ENCODE measurements at places on chromosomes 3 and 15.

GRCh38 chr3:153180860-153181372 is 18.9 kb downstream of the RAP2B start:
- no peak for DNase-seq

DNA sequence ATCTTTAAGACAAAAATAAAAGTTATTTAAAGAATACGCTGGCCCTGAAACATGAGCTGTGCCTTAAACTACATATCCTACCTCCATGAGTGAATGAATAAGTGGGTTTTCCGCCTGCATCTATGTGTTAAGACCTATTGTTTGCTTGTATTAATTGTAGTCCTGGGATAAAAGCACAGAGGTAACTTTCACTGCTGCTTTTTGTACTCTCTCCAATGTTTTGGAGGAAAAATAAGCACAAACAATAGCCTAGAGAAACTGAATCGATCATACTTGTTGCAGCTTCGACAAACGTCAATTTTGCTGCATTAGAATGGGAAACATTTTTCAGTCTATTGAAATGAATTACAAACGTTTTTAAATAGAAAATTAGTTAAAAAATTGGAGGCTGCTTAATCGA is 1.3 kb upstream of the CTNNB1 start:
- DNase-seq = no peak

GRCh38 chr3:135034291-135034768 is 239.3 kb downstream of the EPHB1 start:
- DNase-seq = no peak

GRCh38 chr3:73448761-73449301 is 175.9 kb downstream of the PDZRN3 start:
- DNase-seq = no peak

GRCh38 chr3:44913868-44914468 is 39.6 kb downstream of the TGM4 start:
- DNase-seq = peak; percentile 72

- DNase-seq = peak; percentile 14
Observed at GRCh38 chr3:95705786-95706418, 1108.5 kb upstream of the EPHA6 start.

DNA sequence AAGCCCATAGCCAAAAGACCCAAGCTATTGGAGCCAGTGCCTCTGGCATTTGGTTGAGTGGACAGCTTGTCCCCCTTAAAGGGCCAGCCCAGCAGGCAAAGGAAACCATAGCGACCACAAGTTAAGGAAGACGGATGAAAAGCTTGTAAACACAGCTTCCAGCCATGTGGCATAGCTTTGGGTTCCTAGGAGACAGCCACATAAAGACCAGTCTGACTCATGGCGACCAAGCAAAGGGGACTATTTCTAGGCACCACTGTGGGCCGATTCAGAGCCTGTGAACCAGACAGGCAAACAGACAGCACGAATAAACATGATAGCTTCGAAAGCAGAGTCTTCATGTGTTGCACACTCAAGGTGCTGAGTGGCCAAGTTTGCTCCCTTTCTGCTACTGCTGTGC is 30.5 kb upstream of the SRGAP3 start:
- no peak for DNase-seq

DNA sequence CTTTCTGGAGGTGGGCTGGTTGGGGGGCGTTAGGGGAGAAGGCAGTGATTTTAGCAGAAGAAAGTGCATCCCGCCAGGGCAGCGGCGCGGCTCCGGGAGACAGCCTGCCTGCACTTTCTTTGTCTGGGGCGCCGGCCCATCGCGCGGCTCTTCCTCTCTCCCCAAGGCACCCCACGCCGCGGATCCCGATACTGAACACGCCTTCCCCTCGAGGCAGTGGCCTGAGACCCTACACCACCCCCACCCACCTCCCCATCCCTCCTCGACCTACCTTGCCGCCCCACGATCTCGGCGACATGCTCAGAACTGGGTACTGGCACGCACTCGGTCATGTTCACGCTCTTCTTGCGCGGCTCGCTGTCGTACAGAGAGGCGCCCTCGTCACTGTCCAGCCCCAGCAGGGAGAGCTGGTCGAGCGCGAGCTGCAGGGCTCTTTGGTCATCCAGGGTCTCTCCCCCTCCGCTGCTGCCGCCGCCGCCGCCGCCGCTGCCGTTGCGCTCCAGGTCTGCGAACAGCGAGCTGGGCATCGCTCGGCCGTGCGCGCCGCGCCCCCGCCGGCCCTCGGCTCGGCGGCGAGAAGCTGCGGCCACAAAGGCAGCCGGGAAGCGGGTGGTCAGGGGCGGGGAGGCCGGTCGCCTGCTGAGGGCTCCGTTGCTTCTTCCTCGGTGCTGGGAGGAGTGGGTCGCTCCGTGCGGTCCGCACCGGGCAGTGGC is 483 bp downstream of the MEX3B start:
- DNase-seq = peak; percentile 50

GRCh38 chr3:30082652-30083051 is 523.7 kb upstream of the TGFBR2 start:
- DNase-seq = no peak

DNA sequence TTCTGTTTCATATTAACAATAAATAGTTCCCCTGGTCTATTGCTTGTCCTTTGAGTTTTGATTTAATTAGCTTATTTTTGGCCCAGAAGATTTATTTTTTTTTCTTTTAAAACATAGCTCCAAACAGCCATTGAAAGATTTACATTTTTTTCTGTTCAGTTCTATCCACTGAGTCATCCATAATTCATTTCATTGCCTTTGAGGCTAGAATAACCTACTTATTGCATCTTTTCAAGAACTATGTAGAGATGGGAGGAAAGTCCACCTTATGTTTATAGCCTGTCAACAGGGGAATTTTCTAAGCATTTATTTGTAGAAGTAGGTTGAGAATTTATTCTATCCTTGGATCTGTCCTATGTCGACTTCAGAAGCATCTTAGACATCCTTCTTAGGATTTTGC is 53.4 kb upstream of the CHD2 start:
- no peak for DNase-seq

DNA sequence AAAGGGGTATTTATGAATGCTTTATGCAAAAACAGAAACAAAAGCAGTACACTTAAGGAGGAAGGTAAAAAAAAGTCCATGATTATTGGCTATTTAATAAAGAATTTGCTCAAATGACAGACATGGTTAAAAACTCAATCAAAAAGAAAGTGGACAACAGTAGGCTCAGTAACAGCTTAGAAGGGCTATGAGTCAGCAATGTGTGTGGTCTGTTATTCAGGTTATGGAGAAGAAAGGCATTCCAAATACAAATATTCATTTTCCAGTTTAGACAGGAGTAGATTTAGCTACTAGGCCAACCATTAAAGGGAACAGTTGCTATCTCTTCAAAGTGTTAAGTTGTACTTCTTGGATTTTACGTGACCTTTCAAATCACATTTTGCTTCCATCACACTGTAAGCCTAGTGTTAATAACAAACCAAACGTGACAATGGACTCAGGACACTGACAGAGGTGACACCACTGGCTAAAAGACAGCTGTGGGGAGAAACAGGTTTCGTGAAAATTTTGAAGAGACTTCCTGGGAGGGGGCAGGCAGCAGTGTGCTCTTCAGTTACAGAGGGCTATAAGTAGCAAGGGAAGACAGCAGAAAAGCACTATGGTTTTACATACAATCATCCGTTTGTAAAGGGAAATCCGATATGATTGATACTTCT is 41.7 kb upstream of the MYO5C start:
- no peak for DNase-seq

GRCh38 chr3:56157693-56158362 is 310.4 kb downstream of the ERC2 start:
- DNase-seq = no peak

DNA sequence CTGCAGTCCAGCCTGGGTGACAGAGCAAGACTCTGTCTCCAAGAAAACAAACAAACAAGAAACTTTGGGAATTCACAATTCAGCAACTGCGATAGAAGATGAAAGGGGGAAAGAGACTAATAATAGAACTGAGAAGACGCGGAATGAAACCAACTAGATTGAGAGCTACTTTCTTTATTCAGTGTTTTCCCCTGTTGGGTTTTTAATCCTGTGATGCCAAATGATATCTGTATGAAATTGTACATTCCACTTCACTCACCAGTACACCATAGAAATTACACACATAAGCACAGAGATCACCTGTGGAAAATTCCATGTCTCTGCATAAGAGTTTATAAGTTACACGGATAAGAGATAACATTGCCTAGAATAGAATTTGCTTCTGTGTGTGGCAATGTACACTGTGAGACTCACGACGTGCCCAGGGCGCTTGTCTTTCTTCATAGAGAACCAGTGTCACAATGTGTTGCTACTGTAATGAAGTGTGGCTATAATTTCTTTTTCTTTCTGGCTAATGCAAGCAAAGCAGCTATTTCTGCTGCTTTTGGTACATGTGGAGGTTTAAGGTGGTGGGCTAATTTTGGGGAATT is 17.7 kb upstream of the CHST2 start:
- no peak for DNase-seq

GRCh38 chr15:34768530-34768929 is 13.7 kb upstream of the GJD2 start:
- DNase-seq = no peak

DNA sequence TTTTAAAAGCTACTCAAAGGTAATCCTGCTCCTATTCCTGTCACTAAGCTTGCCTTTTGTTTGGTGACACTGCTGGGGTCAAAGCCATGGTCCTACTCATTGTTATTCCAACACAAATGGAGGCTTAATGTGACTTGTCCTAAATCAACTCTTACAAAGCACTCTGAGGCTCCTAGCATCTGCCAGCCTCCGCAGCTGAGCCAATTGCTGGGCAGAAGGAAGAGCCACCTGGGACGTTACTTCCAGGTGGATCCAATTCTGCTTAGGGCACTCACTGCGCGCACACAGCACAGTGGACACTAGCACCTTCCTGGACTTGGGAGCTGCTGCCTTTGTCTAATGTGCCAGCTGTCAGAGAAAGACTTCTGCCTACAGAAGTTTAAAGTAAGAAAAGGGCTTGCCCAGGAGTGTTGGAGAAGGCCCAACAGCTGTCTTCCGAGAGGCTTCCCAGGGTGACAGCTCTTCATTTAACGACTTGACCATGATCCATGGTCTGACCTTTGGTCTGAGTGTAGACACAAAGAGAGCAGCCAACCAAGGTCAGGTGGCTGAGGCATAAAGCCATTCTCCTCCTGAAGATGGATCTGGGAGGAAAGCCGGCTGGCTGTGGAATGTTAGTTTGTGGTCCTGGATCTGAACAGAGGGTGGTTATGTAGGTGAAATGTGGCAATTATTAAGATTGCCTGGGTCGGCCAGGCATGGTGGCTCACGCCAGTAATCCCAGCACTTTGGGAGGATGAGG is 102.2 kb downstream of the AQP9 start:
- no peak for DNase-seq

- DNase-seq = no peak
Observed at GRCh38 chr3:117572786-117573185, 863.2 kb downstream of the TUSC7 start.

GRCh38 chr15:101490408-101490891 is 943 bp upstream of the PCSK6 start:
- no peak for DNase-seq

GRCh38 chr15:90957031-90957790 is 2.5 kb downstream of the RCCD1 start:
- DNase-seq = no peak

DNA sequence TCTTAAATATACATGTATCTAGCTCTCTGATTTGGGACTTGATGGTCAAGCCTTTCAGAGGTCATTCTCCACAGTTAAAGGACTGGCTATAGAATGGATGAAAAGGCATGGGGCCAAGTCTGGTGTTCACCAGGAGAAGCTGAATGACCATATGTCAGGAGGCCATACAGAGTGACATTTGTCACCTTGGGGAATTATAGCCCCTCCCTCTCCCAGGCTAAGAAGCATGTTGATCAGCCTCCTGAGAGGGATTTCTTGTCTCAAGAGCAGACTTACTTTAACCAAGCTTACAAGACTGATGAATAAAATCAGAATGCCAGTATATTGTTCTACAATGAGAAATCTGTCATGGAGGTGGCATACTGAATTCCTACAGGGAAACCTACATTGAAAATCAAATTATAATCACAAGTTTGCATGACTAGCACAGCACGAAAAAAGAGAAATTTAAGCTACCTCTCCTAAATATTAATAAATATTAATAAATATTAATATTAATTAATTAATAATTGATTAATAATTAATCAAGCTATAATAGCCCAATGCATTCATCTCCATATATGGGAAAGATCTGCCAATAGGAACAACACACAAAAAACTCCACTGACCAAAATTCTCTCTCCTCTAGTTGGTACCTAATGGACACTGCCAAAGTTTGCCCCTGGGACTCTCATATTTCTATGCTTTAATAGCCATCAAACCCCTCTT is 47.3 kb downstream of the ATP8B4 start:
- no peak for DNase-seq

DNA sequence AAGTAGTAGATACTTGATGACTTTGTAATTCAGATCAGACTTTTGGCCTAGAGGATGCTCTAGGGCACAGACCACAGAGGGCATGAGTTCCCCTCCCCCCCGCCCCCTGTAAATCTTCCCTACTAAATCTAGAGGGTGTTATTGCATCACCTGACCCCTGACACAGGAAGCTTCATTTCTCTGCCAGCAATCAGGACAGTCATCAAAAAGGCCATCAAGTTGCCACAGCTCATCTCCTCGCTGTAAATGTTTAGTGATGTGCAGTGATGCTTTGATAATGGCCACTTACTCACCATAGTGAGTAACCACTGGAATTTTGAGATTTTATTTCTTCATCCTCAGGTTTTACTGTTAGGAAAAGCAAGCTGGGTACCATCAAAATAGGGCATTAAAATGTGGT is 289.2 kb upstream of the CHRM5 start:
- no peak for DNase-seq

- DNase-seq = no peak
Observed at GRCh38 chr15:86854176-86854575, 774.5 kb downstream of the AGBL1 start.

DNA sequence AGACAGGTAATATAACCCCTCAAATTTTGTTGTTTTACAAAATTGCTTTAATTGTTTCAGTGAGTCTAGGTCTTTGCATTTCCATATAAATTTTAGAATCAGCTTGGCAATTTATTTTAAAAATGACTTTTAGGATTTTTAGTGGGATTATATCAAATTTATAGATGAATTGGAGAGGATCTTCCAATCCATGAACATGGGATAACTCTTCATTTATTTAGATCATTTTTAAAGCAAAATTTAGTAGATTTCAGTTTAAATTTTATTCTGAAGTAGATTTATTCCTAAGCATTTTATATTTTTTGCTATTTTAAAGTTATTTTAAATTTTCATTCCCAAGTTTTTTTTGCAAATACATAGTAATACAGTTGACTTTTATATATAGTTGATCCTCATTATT is 58.1 kb upstream of the THSD4 start:
- DNase-seq = no peak

DNA sequence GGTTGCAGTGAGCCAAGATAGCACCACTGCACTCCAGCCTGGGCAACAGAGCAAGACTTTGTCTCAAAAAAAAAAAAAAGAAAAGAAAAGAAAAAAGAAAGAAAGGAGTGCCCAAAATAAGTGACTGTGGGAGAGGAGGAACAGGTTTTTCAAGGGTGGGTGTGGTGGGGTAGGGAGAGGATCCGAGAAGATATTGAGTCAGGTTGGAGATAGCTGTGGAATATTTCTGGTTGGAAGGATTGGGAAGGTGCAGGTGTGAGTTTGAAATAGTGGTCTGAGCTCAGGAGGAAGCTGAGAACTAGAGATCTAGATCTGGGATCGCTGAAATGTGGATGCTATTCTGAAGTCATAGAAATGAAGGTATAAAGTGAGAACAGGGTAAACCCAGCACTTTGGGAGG is 7.8 kb downstream of the SCAMP2 start:
- no peak for DNase-seq
